Kidney (tissue), 22 donors: ENCODE measurements at places on chromosomes 6 and 20. TPM values are rescaled to one million over a fixed set of nuclear protein-coding genes. Genes with fewer than 3 reads are reported as not detected.

- peak overlapping the region; percentile 35 for H3K4me3 ChIP-seq
- no peaks in the 10 kb centered on the region for H3K4me1 ChIP-seq
- DNase-seq, result peak; percentile 47
These were observed 50.6 kb upstream of the SLC32A1 start for GRCh38 chr20:38673725-38674091.

GRCh38 chr6:20952699-20953474 lies 418.6 kb downstream of the CDKAL1 start:
- peak; percentile 39 for DNase-seq
- no peaks in the 10 kb centered on the region for H3K4me1 ChIP-seq
- no peak overlapping the region for H3K4me3 ChIP-seq
- no peak overlapping the region for H3K27ac ChIP-seq
- H3K27me3 ChIP-seq, result no peaks in the 10 kb centered on the region

TREM2 gene
- 7.8 TPM for total RNA-seq

DNA sequence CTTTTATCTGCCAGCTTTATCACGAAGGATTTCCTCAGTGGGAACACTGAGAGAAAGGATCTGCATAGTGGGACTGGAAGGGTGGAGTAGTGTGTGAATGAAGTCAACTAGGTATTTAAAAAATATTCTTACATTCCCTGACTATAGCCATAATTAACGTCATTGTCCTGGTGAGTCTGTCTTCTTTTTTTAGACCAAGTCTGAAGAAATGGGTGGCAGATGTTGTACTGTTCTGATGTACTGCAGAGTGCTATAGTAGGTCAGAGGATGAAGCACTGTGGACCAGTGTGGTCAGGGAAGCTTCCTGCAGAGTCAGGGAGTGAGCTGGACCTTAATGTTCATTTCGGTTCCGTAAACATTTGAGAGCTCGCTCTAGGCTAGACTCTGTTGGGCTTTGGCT lies 11.9 kb downstream of the TULP4 start:
- no peak overlapping the region for H3K27ac ChIP-seq
- H3K36me3 ChIP-seq, result no peaks in the 10 kb centered on the region
- no peak overlapping the region for H3K4me3 ChIP-seq
- H3K27me3 ChIP-seq, result no peaks in the 10 kb centered on the region
- DNase-seq, result no peak

DNA sequence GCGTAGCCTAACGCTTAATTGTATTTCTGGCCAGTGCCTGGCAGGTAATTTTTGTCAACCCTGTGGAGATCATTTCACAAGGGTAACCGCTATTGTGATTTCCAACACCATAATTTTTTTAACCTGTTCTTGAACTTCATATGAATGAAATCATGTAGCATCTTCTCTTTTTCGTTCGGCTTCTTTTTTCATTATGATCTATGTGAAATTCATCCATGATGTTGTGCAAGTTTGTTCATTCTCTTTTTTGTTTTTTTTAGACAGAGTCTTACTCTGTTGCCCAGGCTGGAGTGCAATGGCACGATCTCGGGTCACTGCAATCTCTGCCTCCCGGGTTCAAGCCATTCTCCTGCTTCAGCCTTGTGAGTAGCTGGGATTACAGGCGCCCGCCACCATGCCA lies 42.5 kb upstream of the TGM3 start:
- DNase-seq, result no peak
- H3K27ac ChIP-seq, result no peak overlapping the region
- H3K36me3 ChIP-seq, result no peaks in the 10 kb centered on the region
- H3K4me3 ChIP-seq, result no peak overlapping the region
- no peaks in the 10 kb centered on the region for H3K27me3 ChIP-seq

GRCh38 chr20:34925981-34926380 lies 29.6 kb downstream of the GSS start:
- DNase-seq, result no peak
- no peaks in the 10 kb centered on the region for H3K27me3 ChIP-seq
- H3K36me3 ChIP-seq, result peaks cover 2% of the 10 kb centered on the region

- no peak overlapping the region for H3K27ac ChIP-seq
- H3K36me3 ChIP-seq, result no peaks in the 10 kb centered on the region
- H3K4me3 ChIP-seq, result no peak overlapping the region
- H3K27me3 ChIP-seq, result no peaks in the 10 kb centered on the region
- H3K4me1 ChIP-seq, result no peaks in the 10 kb centered on the region
These were observed 19.5 kb downstream of the SYTL3 start for GRCh38 chr6:158669145-158670035.

- no peaks in the 10 kb centered on the region for H3K36me3 ChIP-seq
- H3K4me3 ChIP-seq, result no peak overlapping the region
- peaks cover 21% of the 10 kb centered on the region for H3K4me1 ChIP-seq
These were observed 37.6 kb downstream of the GSTA2 start for GRCh38 chr6:52725535-52726192.

UCKL1 gene
- 39.8 TPM for total RNA-seq
